ENCODE measurements at places on chromosomes 1 and 21.

DNA sequence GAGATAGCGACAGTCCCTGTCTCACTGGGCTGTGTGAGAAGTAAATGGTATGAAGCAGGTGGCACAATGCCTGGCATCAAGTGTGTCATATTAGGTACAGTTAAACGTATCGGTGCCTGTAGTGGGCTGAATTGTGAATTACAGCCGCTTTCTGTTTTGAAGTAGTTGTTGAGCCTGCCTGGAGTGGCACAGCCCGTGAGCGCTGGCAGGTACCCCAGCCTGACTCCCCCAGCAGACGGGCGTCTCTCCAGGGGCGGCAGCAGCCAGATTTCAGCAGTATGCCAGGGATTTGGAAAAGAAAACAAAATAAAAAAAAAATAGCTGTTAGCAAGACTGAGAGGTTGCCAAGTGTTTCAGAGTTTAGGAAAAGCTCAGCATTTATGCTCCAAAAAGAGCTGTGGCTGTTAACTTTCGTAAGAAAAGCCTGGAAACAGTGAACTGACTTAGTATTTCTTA lies 26.6 kb upstream of the GPR153 start:
- DNase-seq: no peak

DNA sequence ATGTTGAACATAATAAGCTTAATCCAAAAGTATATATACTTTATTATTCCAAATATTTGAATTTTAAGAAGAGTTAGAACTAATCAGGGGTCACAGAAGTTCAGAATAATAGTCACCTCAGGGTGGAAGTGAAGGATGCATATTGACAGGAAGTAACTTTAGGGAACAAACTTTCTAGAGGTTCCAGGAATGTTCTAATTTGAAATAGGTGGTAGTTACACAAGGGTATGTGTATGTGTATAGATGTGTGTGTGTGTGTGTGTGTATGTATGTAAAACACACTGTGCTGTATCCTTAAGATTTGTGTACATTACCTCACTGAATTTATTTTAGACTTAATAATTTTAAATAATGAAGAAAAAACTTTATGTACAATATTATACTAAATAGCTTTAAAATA lies 110.4 kb downstream of the ACBD6 start:
- DNase-seq: peak; percentile 37

DNA sequence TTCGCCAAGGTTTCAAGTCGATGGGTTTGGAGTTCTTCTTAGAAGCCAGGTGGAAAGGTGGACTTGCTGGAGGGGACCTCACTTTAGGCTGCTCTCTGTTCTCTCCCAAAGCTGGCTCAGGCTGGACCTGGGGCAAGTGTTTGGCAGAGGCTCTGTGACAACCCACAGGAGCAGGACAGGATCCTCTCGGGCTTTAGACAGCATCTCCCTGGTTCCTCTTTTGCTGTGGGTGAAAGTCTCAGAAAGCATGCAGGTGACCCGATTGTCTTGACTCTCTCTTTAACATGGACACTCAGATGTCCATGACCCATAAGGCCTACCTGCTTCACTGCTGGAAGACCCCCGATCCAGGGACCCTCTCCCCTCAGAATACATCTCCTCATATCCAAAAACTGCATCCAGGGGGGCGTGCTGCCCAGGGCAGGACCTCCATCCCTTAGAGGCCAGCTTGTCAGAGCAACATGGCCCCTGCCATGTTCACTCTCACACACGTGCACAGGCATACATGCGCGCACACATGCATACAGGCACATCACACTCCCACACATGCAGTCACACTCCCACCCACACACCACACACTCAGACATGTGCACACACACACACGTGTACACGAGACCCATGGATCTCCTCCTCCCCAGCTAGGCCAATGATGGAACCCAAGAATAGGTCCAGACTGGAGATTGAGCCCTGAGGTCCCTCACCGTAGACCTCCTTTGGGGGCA lies 21.3 kb downstream of the MRPL37 start:
- no peak for DNase-seq

DNA sequence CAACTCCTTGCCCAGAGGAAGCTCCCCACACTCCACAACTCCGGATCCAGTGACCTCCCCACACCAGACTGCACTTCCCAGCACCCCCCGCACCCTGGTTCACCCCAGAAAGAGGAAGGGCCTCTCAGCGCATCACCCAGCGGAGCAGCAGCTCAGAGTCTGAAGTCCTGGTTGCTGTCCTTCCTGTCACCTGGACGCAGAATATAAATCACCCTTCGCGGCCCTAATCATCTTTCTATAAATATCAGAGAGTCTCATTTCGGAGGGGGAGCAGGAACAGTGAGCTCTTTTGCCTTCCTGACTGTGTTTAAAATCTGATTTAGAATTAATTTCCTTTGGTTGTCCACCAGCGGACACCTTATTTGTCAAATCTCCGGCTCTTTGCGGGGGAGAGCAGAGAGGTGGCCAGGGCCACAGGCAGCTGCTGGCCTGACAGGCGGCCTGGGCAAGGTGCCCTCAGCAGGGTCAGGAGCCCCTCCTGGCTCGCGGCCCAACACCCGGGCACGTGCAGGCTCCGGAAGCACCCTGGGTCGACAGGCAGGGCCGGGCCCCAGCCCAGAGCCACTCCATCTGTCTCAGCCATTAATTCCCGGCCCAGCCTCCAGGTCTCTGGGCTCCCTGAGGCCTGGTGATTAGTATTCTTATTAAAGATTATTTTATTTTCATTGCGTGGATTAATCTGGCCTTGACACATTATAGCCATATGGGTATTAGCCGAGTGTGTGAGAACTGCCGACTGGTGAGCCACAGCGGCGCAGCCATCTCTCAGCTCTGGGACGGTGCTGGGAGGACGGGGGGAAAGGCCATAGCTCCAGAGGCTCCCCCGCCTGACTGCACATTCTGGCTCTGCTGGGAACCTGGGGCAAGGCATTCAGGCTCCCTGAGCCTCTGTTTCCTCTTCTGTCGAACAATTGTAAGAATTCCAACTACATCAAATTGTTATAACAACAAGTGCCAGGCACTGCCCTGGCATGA lies 19.7 kb downstream of the EPHA8 start:
- no peak for DNase-seq

GRCh38 chr1:163410073-163410999 lies 88.6 kb downstream of the NUF2 start:
- DNase-seq: peak; percentile 39

DNA sequence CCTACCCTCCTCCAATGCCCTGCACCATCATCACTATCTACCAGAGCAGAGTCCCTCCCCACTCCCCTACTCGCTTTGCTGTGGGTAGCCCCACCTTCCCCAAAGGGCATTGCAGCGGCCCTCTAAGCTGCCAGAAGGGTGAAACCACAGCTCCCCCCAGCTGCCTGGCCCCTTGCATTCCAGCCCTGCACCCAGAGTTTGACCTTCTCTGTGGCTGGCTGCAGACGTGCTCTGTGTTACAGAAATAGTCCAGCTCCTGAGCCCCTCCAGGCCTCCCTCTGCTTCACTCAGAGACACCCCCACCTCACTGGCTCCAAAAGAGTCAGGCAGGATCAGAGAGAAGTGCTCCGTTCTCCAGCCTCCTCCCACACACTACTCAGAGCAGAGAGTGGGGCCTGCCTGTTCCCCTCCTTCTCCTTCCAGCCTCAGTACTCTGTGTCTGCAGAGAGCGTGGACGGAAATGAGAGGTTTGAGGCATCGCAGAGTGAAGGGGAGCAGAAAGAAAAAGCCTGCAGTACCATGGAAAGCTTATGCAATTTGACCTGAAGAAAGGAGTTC lies 63.2 kb downstream of the PLEKHA6 start:
- DNase-seq: peak; percentile 40

DNA sequence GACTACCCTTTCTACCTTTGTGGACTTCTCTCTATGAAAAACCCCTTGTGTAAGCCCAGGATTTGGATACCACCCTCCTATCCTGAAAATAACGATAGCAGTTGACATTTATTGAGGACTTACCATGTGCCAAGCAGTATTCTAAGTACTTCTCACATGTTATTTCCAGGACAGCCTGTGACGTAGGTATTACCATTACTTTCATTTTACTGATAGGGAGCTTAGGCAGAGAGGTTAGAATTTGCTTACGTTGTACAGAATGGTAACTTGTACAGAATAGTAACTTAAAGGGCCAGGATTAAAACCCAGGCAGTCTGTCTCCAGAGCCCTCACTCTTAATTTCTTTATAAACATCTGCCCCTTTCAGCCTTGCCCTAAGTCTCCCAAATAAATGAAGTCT lies 138.3 kb downstream of the NTMT2 start:
- no peak for DNase-seq

DNA sequence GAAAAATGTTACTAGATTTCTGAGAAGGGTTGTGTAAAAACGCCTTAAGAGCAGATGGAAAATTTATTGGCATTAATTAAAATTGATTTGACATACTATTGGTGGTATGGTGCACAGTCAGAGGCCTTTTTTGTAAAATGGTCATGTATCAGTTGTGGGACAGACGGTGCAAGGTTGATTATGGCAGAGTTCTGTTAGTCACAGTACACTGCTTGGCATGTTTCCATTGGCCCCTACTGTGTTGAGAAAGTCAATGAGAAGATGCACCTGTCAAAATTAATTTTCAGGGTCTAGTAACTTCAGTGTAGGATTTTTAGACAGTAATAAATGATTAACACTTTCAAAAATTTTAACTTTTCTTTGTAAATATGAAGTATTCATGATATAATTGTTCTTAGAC lies 4.4 kb downstream of the B3GALT2 start:
- DNase-seq: peak; percentile 17

DNA sequence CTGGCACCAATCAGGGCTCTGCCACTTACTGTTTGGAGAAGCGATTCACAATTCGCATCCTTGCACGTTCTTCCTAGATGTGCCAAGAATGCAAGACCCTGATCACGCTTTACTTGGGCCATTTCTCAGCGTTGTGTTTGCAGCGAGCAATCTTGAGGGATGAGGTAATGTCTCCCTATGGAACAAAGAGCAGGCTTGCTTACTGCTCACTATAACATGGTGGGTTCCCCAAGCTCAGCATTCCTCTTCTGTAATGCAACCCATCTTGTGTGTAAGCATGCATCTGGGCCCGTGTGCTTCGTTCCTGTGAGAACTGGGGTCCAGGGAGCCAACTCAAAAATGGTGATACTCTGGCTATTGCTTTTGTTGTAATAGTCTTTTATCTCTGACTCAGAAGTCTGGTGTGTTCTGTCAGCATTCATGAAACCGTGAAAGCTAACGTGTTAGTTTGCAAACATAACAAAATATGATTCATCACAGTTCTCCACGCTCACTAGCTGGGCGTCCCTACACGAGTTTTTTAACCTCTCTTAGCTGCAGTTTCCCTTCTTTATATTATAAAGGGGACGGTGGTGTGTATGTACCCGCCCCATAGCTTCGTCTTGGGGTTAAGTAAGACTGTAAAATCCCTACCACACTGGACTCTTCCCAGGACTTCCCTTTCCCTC lies 33.3 kb downstream of the DNTTIP2 start:
- no peak for DNase-seq

- DNase-seq: no peak
These were observed 394.4 kb upstream of the VAMP3 start for GRCh38 chr1:7376676-7377075.

- DNase-seq: no peak
These were observed 1.4 kb upstream of the UBXN10 start for GRCh38 chr1:20184481-20184900.

- no peak for DNase-seq
These were observed 3.0 kb upstream of the MCL1 start for GRCh38 chr1:150582371-150582770.

DNA sequence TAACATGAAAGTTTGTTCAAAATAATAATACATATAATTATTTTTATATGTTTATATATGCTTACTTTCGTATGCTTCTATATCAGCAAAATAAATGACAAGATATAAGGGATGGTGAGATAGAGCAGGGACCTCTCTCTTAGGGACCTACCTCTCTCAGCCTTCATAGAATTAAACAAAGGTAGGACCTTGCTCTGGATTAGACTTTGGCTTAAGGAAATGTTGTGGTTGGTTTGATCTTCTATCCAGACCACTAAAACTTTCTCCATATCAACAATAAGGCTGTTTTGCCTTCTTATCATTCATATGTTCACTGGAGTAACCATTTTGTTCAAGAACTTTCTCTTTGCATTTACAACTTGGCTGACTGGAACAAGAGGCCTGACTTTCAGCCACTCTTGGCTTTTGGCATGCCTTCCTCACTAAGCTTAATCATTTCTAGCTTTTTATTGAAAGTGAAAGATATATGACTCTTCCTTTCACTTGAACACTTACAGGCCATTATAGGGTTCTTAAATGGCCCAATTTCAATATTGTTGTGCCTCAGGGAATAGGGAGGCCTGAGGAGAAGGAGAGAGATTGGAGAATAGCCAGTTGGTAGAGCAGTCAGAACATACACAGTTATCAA lies 14.4 kb downstream of the FRRS1 start:
- no peak for DNase-seq

DNA sequence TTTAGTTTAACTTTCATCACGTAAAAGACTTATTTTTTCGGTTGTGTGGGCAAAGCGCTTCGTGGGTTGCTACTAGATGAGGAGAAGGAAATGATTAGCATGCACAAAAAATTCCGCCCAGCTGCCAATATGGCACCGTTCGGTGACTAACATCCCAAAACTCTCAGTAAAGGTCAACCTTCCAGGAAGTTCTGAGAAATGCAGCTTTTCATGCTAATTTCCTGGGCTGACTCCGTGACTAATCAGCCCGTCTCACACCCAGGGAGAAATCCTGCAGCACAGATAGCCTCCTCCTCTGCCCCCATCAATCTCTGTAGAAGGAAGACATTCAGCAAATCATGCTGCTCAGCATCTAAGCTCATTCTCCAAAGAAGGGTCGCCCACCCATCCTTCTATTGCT lies 34.1 kb downstream of the TMCO4 start:
- no peak for DNase-seq

GRCh38 chr1:86105533-86105866 lies 51.1 kb downstream of the COL24A1 start:
- DNase-seq: no peak

- no peak for DNase-seq
These were observed 160.6 kb upstream of the JUN start for GRCh38 chr1:58944439-58944838.

DNA sequence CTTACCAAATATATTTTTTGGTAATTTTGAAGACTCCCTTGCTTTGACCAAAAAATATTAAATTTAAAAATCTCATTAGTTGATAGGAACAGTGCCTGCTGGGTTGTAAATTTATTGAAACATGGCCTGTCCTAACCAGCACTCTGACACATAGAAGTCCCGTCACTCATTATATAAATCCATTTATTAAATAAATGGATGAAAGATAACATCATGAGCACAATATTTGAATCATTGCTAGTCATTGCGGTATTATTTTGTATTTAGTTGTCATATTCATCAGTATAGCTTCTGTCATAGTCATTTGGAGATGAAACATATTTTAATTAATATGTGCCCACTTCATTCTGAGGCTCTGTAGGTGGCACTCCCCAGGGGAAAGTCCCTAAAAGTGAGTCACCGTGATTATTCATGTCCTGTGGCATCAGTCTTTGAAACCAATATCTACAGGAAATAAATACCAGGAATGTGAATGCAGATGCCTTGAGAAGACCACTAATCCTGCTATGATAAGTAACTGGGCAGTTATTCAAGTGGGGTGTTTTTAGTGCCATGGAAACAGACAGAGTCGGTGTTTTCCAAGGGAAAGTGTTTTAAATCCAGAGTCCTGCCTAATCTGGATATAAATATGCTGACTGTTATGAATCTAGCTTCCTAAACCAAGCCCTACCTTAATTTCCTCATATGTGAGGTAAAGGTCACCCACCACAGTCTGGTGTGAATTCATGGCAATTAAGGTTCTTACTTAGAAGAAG lies 302.0 kb downstream of the DUSP10 start:
- DNase-seq: peak; percentile 85

GRCh38 chr1:65050735-65051134 lies 84.4 kb upstream of the JAK1 start:
- no peak for DNase-seq

- DNase-seq: peak; percentile 32
These were observed 646 bp downstream of the IER5 start for GRCh38 chr1:181089017-181089675.

- peak; percentile 89 for DNase-seq
These were observed 11.6 kb upstream of the KCNJ15 start for GRCh38 chr21:38244885-38245869.
